ENCODE measurements at places on chromosomes 6 and 20. TPM values are rescaled to one million over a fixed set of nuclear protein-coding genes. Genes with fewer than 3 reads are reported as not detected.

DNA sequence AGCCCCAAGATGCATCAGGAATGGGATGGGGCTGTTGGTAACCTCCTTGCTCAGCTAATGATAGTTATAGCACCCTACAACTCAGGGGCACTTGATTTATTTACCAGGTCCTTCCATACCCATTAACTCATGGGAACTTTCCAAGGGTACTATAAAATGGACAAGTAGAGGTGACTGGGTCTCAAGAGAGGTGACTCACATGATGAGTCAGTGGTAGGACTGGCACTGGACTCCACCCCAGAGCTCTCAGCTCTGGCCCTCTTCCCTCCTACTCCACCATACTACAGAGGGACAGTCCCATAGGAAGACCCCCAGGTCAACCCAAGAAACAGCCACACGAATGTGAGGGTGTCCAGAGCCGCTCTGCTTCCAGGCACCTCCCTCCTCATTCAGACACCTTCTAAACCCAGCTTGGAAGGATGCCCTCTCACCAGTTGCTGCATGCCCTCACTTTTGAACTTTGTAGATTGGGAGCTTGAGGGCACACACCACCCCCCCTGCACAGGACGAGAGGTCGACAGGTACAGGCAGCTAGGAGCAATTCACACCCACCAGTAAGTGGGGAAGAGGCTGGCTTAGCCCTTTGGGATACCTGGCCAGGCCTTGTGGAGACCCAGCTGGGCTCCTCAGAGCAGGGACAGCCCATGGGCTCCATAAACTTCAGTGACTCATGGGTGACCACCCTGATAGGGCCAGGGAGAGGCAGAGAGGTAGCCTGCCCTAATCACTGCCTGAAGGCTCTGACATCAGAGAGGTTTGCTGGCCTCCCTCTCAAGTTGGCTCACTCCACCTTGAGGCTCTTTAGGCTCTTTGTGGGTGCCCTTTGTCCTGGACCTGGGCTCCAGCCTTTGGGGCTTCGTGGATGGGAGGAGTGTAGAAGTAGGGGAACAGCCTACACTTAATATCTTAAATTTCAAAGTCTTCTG is 81.6 kb upstream of the MLN start:
- no peak for DNase-seq

DNA sequence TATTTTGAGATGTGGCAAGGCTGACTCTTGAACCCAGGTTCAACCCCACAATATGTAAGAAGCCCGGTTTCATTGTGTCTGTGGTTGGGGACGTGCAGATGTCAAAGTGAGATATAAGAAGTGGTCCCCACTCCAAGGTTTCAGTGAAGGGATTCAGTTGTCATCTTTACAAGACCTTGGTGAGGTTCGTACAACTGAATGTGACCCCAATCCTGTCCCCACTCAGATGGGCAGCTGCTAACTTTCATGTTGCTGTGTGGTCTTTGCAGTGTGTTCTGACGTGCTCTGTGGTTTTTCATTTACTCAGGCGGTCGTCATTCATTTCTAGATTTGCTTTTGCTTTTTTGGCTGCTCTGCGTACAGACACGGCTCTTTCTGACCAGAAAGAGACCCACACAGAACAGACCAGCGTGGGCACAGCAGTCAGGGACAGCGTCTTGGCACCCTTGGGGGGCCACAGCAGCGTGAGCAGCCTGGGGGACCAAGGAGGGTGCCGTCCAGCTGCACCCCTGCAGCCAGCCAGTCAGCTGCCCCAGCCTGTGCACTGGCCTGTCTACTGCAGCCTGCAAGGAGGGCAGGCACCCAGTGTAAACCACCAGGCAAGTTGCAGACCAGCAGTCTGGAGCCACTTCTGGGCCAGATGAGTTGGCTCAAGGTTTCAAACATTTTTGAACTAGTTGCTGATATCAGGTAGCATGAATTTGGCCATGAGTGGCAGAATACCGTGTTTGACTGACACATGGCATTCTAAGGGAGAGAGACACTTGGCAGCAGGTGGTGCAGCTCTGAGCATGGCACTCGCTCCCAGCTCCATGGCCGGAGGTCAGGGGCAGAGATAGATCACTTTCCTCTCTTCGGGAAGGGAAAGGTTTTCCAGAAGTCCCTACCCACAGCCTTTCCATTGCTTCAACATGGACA is 49.4 kb upstream of the IRF4 start:
- DNase-seq: no peak

DNA sequence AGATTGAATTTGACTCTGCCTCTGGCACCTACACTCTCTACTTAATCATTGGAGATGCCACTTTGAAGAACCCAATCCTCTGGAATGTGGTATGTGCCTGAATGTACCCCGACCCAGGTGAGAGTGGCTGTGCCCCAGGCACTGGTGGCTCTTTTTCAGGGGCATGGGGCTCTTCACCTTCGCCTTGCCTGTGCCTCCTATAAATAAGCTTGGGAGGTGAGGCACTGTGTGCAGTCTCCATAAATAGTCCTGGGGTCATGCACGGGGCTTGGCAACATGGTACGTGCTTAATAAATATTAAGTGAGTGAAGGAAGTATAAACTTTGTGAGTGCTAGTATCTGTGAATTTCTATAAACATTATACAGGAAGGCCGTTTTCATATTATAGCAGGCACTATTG is 33.0 kb downstream of the GHRH start:
- peak; percentile 28 for DNase-seq

DNA sequence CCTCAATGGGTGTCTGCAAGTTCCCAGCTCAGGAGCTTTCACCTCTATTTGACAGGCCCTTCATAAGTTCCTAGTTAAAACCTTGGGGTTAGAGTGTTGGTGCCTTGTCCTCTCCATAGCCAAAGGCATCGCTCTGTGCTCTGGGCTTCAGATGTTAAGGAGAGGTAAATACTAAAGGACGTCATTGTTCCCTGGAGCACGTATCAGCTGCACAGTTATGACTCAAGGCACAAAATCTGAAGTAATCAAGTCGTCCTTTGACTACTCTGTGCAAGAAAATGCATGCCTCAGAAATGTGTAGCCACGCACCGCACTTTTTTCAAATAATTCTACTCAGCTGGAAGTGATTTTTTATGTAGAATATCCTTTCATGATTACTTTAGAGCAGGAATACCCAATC is 240.8 kb upstream of the QKI start:
- DNase-seq: no peak

- DNase-seq: no peak
Measured at GRCh38 chr20:54209216-54209813, 1.4 kb downstream of the PFDN4 start.

DNA sequence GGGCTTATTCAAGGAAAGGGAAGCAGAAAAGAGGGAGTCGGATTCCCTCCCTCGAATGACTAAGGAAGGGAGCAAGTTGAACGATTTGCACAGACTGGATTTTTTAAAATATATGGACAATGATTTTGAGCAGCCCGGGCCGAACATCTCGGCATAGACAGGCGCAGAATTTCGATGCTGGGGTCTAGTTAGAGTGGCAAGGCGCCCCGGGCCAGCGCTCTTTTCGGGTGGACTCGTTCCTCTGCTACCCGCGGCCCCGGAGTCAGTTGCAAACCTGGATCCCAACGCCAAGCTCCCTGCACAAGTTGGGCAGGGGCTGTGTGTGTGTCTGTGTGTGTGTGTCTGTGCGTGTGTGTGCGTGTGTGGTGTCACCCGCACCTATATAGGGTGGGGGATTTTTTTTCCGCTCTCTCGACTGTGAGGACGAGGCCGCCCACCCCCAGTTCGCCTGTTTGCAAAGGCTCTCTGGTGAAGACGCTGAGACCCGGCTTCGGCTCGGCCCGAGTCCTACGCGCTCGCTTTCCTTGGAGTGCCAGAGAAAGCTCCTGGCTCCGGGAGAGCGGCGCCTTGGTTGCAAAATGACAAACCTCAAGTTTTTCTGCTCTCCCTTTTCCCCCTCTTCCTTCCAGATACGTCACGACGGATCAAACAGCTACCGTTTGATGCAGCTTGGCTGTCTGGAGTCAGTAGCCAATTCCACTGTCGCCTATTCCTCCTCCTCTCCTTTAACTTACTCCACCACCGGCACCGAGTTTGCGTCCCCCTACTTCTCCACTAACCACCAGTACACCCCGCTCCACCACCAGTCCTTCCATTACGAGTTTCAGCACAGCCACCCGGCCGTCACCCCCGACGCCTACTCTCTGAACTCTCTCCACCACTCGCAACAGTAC is 1.4 kb downstream of the TFAP2D start:
- DNase-seq: no peak

DNA sequence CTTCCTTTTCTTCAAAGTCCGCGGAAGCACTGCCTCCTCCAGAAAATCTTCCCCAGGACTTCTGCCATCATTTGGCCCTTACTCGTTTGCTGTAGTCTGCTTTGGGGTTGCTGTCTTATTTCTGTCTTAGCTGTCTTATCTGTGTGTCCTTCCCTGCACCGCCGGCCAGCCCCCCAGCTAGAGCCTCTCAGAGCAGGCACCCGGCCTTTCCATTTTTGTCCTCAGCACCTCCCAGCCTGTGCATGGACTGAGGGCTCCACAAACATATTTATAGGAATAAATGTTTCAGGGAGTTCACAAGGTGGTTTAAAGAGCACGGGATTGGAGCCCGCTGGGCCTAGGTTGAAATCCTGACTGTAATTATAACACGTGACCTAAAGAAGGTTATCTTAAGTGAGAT is 8.1 kb downstream of the GLP1R start:
- no peak for DNase-seq

- DNase-seq: no peak
Measured at GRCh38 chr20:53077373-53078205, 105.4 kb downstream of the TSHZ2 start.

Gene ASIP
- 32.6 TPM for total RNA-seq

DNA sequence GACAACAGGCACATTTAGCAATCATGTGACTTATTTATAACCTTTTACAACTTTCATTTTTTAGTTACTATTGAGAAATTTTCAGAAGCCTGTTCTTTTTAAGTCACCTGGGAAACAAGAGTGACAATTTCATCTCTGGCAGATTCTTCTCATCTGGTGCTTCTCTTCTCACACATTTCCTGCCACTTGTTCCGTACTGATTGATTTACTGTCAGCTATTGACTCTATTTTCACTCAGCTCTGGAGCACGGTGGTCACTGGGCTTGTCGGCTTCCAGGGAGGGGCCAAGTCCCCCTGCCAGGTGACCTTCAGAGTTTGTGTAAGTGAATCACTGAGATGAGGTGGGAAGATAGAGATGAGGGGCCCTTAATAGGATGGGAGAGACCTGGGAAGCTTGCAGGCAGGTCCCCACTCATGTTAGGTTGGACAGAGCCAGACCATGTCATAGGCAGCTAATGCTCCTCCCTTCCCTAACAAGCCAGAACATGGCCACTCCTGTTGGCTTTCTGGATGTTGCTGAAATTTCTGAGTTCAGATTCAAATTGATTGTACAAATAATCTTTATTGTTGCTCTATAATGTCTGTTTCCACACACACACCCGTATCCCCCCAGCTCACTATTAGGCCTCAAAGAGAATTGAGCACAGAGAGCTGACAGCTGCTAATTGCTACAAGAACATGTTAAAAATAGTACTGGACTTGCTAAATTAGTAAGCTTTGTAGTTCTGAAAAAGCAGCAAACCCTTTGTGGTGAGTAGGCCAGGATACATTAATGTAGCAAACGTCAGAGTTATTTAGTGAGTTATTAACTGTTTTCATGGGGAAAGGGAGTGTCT is 13.3 kb downstream of the DUSP22 start:
- no peak for DNase-seq

Gene TGM3
- not detected for total RNA-seq

DNA sequence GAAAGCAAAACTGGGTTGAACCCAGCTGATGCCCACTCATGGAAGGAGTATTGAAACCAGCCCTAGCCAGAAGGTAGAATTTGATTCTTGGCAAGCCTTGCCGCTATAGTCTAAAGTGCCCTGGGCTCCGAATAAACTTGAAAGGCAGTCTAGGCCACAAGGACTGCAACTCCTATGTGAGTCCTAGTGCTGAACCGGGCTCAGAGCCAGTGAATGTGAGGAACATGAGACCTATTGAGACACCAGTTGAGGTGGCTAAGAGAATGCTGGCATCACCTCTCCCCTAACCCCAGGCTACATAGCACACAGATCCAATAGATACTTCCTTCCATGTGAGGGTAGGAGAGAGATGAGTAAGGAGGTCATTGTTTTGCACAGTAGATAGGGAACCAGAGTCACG is 3.5 kb upstream of the DEFB110 start:
- no peak for DNase-seq

DNA sequence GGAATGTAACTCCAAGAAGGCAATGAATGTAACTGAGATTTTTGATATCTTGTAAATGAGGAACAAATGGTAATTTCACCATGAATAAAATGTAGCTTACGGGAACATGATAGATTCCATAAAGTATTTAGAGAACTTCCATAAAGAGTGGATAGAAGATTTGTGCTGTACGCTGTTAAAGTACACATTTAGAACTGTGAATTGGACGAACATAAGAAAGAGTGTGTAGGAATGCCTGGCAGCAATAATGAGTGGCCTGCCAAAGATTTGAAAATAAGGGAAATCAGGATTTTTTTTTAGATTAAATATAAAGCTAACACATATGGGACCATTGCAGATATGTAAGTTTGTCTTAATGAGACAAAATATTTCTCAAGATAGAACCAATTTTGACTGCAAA is 1153.3 kb upstream of the EYS start:
- no peak for DNase-seq

Gene TAF8
- total RNA-seq: 28.5 TPM

DNA sequence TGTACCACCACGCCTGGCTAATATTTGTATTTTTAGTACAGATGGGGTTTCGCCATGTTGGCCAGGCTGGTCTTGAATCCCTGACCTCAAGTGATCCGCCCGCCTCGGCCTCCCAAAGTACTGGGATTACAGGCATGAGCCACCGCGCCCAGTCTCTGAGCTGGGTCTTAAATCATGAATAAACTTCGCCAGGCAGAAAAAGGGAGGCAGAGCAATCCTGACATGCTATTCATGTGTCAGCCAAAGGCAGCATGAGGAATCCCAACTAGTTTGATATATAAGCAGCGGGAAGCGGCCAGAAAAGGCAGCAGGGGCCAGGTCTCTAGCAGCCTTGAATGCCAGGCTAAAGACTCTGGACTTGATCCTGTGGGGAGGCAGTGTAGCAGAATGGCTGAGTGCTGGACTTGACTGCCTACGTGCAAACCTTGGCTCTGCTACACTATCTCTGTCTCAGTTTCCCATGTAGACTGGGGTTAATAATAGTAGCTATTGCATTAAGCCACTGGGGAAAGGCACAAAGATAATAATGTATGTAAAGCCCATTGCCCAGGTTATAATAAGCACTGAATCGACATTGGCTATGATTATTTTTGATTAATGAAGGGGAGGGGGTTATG is 1.8 kb downstream of the PROCR start:
- DNase-seq: no peak

All from left ventricle myocardium inferior (tissue), 1 donor.